DMS 273 treated with DMSO at 0.1 percent for 48 hours (cell line): ENCODE measurements at places on chromosomes 3 and 15.

DNA sequence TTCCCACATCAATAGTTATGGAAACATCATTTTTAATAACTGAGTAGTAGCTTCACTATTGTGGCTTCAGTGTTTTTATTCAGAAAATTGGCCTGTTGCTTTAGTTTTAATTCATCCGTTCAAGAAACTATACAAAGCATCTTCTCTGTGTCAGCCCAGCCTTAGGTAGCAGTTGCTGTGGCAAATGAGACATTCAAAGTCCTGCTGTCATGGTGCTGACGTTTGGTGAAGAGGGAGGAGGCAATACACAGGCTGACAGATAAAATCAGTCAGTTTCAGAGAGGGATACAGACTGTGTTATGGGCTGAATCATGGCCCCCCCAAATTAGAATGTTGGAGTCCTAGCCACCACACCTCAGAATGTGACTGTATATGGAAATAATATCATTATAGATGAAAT lies 56.5 kb downstream of the SLC7A14 start:
- DNase-seq = peak; percentile 55

DNA sequence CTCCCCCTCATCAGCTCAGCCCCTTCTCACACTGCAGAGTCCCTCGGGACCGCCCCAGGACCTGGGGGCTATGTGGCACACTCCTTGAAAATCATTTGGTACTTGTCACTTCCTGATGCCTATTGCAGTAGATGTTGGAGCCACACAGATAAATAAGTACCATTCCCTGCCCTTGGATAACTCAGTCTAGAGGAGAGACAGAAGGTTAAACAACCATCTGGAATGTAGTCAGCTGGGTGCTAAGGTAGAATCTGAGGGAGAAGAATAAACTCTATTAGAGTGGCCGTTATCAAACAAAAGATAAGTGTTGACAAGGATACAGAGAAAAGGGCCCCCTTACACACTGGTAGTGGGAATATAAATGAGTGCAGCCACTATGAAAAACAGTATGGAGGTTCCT lies 112.3 kb upstream of the NR2E3 start:
- no peak for DNase-seq

DNA sequence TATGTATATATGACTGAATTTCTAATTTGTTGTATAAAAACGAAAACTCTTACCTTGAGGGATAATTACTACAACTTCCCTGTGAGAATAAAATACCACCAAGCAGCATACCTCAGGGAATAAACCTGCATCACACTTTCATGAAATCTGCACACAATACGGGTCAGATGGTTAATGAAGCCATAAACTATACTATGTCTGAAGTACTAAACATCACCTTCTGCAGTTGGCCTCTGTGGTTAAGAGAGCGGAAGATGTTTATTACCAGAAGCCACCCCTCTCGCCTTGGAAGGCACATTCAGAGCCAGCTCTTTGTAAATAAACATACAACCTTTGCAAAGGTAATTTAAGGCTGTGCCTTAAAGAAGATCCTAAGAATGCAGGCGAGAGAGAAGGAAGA lies 462.1 kb upstream of the NR2F2 start:
- no peak for DNase-seq

DNA sequence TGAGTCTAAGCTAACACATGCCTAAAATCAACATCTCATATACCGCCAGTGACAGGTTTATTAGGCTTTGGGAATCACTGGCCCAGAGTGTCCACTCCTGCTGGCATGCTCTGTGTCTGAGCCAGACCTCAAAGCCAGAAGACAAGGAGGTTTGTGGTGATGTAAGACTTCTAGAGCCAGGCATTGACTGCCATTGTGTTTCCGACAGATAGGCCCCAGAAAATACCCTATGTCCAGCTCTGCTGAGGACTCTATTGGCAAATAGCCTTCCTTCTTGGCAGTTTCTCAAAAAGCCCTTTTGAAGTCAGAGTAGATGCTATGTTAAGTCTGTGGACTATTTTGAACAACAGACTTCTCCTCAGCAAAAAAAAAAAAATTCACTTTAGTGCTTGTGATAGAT lies 181.9 kb upstream of the UBE2E1 start:
- no peak for DNase-seq

DNA sequence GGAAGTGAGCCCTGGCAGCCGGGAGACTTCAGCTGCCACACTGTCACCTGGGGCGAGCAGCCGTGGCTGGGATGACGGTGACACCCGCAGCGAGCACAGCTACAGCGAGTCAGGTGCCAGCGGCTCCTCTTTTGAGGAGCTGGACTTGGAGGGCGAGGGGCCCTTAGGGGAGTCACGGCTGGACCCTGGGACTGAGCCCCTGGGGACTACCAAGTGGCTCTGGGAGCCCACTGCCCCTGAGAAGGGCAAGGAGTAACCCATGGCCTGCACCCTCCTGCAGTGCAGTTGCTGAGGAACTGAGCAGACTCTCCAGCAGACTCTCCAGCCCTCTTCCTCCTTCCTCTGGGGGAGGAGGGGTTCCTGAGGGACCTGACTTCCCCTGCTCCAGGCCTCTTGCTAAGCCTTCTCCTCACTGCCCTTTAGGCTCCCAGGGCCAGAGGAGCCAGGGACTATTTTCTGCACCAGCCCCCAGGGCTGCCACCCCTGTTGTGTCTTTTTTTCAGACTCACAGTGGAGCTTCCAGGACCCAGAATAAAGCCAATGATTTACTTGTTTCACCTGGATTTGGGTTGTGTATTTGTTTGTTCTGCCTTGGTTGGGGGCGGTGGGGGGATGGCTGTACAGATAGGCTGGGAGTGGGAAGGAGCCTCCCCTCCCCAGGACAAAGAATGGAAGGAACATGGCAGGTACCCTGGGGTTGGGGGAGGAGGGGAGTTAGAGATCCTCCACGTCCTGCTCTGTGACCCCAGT lies 2.9 kb upstream of the GRM2 start:
- DNase-seq = no peak

DNA sequence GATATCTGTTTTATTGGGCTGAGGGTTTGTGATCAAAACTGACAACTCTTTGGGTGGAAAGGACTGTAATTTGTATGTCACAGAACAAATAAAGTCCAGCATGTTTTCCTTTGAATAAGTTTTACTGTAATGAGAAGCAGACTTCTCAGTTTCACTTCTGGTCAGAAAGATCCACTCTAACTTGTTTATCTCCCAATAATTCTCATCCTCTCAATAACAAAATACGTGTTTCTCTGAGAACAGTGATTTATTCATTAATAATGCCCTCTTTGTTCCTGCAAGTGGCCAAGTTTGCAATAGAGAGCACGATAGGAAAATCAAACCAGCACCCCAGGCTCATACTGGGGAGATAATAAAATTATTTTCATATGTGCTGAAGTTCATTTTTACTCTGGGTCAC lies 190.6 kb downstream of the CNTN3 start:
- DNase-seq = no peak

DNA sequence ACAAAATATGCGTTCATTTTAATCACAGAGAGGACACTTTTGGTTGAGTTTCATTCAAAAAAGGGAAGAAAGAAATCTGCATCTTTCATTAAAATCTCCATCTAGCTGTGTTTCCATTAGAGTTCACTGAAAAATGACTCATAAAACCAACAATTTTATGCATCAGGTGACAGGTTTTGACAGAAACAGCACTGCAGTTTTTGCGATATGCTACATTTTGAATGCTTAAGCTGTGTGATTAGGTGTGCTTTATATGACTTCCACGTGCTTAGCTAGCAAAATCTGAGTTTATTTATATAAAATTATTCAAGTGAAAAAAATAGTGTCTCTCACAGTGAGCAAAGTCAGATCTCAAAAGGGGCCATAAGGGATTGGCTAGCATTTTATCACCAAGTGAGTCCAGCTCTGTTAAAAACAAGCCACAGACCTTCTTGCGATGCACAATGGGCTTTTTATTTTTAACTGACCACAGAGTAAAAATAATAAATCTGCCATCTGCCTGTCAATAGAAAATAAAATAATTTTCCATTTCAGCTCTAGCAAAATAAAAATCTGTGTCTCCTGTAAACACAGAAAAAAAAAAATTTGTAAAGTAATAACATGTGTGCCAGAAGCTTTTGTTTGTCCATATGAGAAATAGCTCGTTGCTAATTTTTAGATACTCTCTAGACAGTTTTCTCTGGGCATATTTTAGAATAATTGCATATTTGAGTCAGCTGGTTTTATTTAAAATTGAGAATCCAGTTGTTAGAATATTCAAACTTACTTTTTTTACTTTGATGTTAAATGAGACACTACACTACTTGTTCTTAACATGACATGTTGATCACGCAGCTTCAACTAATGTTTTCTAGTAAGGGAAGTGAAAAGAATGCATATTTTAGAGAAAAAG lies 409.8 kb downstream of the ROBO2 start:
- no peak for DNase-seq

DNA sequence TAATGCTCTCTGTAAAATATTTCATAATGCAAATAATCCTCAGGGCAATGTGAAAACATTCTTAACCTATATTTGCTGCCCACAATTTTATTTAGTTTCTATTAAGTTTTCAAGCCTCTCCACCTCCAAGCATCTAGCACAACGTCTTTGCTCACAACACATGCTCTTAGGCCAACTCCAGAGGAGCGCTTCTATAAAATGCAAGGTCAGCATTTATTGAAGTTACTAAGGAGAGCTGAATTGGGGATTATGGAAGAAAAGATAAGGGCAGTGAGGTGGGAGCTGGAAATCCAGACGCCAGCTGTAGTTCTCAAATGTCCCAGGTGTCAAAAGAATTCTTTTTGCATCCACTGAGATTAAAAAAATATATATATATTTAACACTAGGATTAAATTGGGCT lies 996 bp downstream of the RABL3 start:
- DNase-seq = no peak

DNA sequence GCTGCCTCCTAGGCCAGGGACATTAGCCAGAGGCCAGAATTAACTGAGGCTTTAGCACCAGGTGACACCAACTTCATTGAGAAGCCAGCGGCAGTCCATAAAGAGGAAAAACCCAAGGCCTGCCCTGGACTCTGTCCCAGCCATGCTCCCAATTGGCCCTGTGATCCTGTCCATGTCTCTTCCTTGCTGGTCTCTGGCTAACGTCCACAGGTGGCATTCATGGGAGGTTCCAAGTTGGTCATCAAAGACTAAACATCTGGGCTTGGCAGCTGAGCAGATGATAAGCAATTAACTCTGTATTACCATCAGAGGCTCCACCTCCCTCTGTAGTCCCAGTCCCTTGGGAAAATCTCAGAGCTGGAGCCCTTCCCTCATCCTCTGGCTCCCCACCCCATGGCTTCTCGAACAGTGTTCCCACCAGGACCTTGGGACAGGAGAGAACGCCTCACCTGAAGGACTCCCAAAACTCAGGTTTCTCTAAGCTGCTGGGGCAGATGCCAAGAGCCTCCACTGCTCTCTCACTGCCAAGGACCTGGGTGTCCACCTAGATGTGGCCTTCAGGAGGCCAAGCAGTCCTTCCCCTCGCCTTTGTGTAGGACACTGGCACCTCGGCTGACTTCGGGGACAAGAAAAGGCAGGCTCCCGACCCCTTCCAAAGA lies 40.4 kb downstream of the GOLGA6A start:
- DNase-seq = no peak

DNA sequence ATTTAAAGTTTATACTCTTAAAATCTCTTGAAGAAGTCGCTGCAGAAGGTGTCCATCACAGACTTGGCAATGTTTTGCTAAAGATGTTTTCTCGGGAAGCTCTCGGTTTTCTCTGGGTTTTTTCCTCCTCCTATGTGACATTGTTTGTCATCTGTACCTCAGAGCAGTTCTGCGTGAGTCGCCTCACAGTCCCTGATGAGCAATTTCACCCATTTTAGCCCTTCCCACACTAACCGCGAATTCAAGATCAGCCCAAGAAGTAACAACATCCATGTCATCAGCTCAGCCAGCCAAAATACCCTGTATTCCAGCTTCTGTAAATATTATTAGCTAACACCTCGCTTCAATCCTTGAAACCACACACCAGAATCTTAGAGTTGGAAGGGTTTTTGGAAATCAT lies 224.3 kb upstream of the SETMAR start:
- no peak for DNase-seq

DNA sequence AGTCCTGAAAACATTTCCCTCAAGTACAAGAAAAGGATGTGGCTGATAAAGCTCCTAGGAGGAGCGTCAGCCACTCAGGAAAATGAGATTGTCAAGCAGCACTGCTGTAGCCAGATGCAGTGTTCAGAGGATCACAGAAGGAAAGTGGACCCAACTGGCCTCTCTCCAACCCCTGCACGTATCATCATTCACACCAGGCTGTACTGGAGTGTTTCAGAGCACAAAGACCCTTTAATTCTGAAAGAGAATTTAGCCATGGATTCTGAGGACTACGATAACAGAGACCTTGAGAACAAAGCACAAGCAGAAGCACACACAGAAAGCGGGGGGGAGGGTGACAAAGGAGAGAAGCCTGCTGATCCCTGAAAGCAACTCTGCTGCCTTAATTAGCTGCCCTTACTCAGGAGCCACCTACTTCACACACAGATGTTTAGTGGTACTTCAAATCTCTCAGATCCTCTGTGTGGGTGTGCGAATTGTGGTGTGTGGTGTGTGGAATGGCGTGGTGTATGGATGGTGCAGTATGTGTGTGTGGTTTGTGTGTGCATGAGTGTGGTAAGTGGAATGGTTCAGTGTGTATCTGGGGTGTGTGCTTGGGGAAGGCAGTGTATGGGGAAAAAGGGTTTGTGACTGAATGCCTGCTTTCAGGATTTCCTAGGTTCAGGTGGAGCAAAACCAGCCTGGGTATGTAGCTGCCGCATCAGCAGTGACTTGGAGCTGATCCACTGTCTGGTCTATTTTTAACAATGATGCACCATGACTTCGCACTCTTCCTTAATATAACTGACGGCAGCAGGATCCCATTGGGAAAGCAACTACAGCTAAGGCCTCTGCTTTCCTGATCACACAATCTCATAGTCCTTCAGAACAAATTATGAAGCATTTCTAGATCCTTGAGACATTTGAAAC lies 192.5 kb downstream of the RSL24D1 start:
- no peak for DNase-seq

- no peak for DNase-seq
Observed at GRCh38 chr3:41638381-41638780, 323.5 kb downstream of the ULK4 start.

DNA sequence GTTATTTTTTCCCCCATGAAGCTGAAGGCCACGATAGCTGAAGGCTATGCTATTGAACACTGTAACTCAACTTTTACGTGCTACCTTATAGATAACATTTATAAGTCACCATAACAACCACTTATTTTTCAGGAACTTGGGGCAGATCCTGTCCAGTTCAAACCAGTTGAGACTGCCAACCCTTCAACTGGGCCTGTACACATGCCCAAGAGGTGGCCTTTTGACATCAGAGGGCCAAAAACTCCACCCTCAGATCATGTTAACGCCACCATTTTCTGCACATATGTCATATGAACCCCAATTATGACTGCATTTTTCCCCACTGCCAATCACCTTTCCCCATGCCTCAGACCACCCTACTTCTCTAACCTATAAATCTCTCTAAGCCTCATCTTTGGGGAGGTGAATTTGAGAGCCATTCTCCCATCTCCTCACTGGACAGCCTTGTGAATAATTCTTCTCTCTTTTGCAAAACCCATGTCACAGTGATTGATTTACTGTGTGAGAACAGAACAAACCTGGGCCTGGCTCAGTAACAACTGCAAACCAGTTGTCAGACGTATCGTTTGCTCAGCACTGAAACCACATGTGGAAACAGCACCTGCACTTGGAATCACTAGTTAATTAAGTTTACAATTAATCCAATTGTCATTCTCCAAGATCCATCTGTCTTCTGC lies 42.5 kb downstream of the ZNF445 start:
- no peak for DNase-seq
